ENCODE measurements at places on chromosomes 11 and 22.

GRCh38 chr22:46501701-46502100, 35.7 kb downstream of the CELSR1 start:
- no peak for DNase-seq

DNA sequence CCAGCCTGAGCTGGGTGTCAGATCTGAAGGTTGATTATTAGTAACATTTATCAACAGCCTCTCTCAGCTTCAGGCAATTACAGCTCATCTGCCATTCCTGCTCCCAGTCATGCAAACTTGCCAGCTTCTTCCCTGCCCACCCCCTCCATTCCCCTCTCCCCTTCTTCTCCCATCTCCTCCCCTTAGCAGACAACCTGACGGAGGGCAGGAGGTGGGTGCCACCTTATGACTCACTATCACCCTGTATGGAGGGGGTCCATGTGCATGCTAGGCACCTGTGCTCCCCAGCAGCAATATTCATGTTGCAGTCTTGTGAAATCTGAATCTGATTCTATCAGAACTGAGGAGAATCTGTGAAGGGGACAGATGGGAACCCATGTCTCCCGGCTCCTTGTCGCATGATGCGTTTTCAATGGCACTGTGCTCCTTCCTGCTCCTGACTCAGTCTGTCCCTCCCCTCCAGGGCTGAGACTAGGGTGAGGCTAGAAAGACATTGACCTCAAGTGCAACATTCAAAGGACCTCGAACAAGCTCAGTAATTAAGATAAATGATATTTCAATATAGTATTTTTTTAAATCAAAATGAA, 46.3 kb upstream of the TUB start:
- DNase-seq, result no peak

DNA sequence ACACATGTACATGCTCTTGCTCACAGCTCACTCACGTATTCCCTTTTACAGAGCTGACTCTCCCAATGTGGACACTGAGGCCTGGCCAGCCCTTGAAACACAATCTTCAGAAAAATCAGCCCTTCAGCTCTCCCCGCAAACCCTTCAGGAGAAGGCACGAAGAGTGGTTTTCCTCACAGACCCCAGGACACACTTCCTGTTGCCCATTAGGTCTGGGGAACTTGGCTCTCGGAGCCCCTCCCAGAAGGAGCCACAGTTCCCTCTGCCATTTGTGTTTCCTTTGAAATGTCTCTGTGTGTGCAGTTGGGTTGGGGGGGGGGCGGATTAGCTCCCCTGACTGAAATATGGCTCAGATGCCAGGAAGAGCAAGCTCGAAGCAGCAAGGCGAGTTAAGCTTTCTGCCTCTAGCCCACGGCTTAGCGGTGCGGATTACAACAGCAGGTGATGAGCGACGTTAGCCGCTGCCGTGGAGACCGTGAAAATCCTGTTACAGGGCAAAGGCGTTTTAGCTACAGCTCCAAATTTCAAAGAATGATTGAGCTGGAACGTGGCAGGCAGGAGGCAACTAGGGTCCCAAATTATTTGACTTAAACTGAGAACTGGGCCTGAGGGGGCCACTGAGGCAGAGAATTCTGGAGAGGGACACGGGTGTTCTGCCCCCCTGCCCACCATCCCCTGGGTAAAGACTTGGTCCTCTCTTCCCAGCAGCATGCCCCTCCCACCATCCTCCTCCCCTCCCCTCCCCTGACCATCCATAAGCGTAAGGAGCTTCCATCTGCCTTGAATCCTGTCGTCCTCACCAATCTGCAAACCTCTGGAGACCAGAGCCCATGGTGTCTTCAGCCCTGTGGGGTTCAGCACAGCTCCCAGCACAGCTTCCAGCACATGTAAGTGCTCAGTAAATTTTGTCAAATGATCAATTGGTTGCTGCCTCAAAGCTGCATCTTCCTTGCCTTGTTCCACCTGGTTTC, 598.6 kb downstream of the BUD13 start:
- no peak for DNase-seq

GRCh38 chr11:78444726-78445125, 27.1 kb upstream of the GAB2 start:
- DNase-seq, result no peak

DNA sequence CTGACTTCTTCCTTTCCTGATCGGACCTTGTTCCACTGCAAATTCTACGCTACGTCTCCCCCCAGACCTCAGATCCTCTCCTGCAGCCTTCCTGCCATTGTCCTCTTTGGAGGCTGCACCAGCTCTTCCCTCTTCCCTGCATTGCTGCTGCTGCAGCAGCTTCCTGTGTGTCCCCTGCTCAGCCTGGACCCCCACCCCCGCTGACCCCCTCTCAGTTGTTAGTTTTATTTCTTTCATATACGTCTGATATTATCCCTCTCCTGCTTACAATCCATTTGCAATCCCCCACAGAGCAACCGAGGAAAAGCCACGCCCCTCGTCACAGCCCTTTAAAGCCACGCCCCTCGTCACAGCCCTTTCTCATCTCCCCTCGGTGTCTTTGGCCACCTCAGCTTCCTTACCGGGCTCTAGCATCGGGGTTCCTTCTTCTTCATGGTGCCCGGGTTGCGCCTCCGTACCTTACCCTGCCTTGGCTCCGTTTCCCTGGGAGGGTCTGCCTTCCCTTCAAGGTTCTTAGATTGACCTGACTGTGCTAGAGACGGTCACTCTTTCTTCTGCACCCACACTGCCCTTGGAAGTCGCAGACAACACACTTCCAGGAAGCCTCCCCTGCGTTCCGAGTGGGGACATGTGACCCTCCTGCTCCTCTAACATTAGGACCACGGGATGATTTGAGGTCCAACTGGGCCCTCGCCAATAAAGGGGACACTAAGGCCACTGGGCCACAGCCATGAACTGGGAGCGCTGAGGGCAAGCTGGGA, 4.8 kb downstream of the MRGPRG start:
- peak; percentile 26 for DNase-seq

DNA sequence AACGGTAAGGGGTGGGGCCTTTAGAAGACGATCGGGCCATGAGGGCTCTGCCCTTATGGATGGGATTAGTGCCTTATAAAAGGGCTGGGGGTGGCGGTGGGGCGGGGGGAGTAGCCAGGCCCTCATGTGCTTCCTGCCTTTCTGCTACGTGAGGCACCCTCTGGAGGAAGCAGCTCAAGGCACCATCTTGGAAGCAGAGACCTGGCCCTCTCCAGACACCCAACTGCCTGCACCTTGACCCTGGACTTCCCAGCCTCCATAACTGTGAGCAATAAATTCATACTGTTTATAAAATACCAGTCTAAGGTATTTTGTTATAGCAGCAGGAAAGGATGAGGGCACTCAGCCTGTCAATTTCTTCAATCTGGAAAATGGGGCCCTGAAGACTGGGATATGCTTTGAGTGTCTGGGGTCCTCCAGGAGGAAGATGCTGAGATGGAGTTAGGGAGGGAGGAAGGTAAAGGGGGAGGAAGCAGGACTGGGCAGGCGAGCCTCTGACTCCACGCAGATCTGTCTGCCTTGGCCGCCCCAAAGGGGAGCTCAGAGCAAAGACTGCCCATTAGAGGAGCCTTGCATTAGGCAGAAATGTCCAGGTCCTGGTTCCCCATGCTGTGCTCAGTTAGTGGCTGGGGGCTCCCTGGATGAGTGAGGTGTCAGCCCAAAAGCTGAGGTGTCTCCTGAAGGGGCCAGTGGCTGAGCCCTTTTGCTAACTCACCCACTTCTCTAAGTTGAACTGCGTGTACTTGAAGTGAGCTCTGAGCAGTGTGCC, 5.3 kb downstream of the CABP2 start:
- no peak for DNase-seq

DNA sequence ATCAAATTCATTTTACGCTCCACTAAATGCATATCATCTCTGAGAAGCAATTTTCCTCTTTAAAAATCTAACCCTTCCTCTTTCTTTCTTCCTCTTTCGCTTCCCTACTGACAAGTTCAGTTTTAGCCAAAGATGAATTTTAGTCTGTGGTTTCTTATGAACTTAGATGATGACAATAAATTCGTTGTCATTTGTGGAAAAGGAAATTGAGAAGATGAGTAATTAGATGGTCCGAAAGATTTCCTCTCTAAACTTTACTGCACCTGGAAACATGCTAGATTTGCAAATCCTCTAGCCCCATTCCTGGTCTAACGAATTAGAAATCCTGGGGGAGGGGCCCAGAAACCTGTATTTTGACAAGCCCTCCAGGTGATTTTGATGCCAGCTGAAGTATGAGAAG, 855.4 kb upstream of the CHORDC1 start:
- DNase-seq, result no peak

- DNase-seq, result no peak
Measured at GRCh38 chr11:117374316-117375055, 46.8 kb downstream of the CEP164 start.

DNA sequence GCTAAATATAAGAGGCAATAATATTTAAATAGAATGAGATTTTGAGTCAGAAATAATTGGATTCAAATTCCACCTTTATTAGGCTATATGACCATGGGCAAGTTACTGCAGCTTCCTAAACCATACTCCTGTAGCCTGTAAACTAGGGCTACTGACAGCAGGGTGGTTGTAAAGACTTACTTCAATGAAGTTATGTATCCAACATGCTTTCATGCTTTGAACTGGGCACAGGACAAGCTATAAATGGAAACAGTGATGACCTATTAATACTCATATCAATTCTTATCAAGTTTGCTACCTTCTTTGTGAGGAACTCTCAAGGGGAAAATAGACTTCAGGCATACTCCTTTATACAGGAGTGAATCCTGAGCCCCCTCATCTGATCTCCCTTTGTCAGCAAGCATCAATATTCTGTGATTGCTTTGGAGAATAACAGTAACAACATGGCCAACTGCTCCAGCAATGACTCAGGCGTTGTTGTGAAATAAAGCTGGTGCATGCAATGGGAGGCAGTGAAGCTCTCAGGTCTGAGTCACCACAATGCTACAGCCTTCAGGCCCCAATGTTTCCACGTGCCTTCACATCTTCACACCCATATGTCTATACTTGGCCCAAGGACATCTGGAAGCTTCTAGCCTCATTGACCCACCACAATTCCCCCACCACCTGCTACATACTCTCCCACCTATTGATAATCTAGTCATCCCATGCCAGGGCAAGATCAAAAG, 102.5 kb downstream of the KCNA4 start:
- DNase-seq, result no peak

Data from Right ventricle myocardium superior (tissue), 1 donor.